ENCODE measurements at places on chromosomes 16 and 17.

GRCh38 chr16:22300427-22301071, 3.3 kb downstream of the POLR3E start:
- no peak for DNase-seq

- no peak for DNase-seq
Measured at GRCh38 chr17:49404361-49404760, 10.3 kb downstream of the PHB1 start.

GRCh38 chr17:322006-322780, 30.4 kb downstream of the RPH3AL start:
- no peak for DNase-seq

- no peak for DNase-seq
Measured at GRCh38 chr16:969508-970385, 1.0 kb downstream of the LMF1 start.

DNA sequence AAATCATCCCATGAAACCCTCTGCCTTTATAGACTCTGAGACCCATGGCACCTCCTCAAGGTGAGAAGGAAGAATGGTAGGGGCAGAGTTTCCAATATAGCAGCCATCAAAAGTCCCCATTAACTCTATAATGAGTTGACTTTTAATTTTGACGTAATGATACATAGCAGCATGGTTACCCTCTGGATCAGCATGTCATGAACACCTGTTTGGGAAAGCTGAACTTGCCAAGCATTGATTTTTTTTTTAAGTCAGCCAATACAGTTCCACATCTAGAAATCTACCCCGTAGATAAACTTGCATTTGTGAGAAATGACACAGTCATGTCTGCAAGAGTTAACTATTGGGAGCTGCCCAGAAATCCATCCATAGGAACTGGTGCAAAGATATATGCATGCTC, 191.8 kb downstream of the TMEM114 start:
- DNase-seq, result no peak

All from NCI-H1105 treated with DMSO at 0.1 percent for 48 hours (cell line).